ENCODE measurements at places on chromosomes 12 and 14.
A peak's percentile ranks its signal among the peaks of the same experiment; 100 is the strongest.

DNA sequence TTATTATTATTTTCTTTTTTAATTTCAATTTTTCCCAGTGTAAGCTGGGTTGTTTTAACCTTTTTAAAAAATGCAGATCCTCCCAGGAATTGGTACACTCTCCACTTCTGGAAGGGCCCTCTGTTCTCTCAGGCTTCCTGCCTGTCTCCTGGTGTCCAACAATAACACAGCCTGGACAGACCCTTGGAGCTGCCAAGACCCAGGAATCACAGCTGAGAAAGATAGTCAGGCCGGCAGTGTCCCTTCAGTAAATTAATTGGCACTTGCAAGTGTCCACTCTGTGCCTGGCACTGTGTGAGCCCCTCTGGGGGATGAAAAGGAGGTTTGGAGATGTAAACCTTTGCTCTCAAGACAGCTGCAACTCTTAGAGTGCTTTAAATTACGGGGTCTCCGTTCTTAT, 113.3 kb downstream of the SMOC1 start:
- DNase-seq, result no peak

GRCh38 chr12:76866151-76866567, 12.7 kb downstream of the CSRP2 start:
- DNase-seq, result no peak

- DNase-seq, result no peak
These were observed 2.8 kb upstream of the ALX1 start for GRCh38 chr12:85277191-85277590.

- DNase-seq, result no peak
These were observed 26.4 kb downstream of the RIMBP2 start for GRCh38 chr12:130689408-130690405.

DNA sequence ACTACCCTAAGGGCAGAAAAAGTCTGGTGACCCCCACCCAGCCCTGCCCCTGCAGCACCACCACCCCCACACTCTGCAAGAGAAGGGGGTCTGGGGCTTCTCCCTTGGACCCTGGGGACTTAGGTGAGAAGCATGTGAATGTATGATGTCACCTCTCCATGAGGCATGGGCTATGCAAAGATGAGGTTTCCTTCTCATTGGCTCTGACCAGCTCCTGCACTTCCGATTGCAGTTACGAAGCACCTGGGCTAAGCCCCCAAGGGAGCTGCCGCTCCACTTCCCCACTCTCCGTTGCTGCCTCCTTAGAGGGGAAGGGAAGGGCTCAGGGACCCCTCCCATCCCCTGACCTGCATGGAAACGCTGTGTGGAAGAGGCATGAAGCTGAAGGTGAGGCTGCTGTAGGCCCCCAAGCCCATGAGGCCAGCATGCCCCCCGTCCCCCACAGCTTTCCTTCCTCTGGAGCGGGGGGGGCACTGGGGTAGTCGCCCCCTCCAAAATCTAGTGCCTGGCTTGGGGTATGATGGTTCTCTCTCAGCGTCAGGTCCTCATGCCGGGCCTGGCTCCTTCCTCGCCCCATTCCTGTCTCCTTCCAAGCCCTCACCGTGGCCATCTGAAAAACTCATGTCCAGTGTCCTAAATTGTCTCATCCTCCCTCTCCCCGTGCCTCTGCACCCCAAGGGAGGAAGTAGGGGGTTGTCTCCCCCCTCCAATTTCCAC, 5.5 kb upstream of the DDX23 start:
- DNase-seq, result no peak

GRCh38 chr14:22753586-22753985, 12.9 kb upstream of the OXA1L start:
- DNase-seq, result no peak

GRCh38 chr14:99853206-99853605, 60.0 kb downstream of the EML1 start:
- no peak for DNase-seq

DNA sequence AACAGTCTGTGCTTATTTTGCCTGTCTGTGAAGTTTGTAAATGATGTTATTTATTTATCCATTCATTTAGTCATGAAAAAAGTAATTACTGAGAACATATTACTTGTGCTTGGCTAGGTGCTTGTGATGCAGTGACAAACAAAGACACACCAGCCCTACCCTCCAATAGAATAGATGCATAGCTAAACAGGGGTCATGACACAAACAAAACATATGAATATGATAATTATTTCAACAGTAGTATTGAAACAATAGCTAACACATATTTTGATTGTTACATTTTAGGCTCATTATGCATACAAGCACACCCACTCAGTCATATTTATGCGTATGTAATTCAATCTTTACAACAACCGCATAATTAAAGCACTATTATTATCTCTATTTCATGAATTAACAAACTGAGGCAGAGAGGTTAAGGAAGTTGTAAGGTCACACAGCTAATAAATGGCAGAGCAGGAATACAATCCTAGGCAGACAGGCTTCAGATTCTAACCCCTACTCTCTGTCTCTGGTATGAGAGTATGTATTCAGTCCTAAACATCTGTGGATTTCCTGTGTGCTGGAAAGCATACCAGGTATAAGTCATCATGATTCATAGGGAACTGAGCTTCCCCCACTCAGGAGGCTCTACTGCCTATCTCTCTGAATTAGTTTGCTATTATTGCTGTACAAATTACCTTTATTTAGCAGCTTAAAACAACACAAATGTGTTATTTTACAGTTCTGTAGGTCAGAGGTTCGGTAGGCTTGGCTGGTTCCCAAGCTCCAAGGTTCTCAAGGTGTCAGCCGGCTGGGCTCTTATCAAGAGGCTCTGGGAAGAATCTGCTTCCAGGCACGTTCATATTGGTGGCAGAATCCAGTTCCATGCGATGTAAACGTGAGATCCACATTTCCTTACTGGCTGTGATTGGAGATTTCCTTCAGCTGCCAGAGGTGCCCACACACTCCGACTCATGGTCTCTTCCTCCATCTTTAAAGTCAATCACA, 509.4 kb downstream of the GALC start:
- no peak for DNase-seq

- DNase-seq, result no peak
These were observed 35.2 kb downstream of the LGR5 start for GRCh38 chr12:71474791-71475190.

DNA sequence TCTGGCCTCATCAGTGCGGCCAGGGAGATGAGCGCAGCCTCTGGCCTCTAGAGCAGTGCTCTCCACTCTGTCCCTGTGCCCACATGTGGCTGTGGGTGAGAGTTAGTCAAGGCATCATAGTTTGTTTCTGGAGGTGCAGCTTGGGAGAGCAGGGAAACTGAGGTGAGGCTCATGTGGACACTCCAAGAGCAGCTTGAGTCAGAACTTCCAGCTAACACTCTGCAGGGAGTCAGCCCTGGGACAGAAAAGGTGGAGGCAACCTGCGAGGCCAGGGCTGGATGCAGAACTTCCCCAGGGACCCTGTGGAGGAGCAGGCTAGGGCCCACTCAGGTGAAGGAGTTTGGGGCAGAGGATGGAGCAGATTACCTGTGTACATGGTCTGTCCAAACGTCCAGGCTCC, 10.8 kb downstream of the ISCA2 start:
- DNase-seq, result no peak

DNA sequence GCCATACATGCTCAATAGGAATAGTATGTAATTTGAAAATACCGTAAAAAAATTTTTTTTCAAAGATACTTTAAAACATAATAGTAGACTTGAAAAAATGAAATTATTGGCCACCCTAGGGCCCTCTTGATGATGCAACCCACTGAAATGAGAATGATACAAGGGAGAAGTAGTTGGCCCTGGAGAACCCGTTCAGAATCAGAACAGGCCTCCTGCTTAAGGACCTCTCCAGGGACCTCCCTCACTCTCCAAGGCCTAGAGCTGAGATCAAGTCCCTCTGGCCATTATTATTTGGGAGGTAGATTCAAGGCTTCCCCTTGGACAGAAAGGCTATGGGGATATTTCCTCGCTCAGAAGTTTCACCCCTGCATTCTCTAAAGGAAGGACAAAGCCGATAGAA, 11.9 kb downstream of the LALBA start:
- DNase-seq, result no peak

- DNase-seq, result no peak
These were observed 26.7 kb downstream of the CLECL1 start for GRCh38 chr12:9706086-9706685.

GRCh38 chr14:104770851-104771272, 17.9 kb downstream of the SIVA1 start:
- no peak for DNase-seq

- DNase-seq, result no peak
These were observed 79.5 kb downstream of the DAAM1 start for GRCh38 chr14:59268011-59268410.

DNA sequence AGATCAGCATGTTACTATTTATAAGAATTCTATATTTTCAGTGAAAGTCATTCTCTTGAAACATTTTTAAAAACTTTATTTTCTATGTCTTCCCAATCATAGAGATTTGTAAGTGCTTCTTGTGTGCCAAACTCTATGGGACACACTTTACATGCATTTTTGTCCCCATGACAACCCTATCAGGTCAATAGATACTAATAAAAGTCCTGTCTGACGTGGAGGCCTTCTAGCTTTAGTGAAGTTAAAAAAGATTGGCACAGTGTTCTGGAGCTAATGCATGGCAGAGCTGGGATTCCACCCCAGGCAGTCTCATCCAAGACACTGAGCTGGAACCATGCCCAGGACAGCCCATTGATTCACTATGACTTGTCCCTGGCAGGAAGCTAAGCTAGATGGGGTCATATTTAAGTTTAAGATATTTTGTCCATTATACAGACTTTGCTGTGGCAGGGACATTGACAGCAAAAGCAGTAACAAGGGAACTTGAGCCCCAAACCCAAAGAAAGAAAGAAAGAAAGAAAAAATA, 28.1 kb downstream of the TTC6 start:
- peak; percentile 61 for DNase-seq

GRCh38 chr14:50734950-50735695, 67.0 kb upstream of the SAV1 start:
- DNase-seq, result no peak

GRCh38 chr12:19130224-19131024, 891 bp downstream of the PLEKHA5 start:
- DNase-seq, result no peak

GRCh38 chr12:58877243-58877743, 43.0 kb downstream of the LRIG3 start:
- DNase-seq, result peak; percentile 28

DNA sequence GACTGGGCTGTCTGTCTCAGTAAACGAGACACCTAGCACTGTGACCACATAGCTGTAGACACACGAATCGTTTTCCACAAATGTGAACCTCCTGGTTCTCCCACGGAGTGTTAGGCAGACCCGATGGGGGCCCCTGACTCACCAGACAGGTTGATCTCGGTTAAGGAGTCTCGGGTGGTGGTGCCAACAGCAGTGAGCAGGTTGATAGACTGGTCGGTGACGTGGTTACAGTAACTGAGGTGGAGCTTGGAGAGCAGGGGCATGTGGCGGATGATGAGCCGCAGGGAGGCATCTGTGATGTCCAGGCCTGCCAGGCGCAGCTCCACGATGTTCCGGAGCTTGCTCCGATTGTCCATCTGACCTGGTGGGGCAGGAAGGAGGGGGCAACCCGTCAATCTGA, 39.8 kb downstream of the RNF34 start:
- no peak for DNase-seq

GRCh38 chr12:10235761-10236631, 23.3 kb downstream of the GABARAPL1 start:
- DNase-seq, result no peak

DNA sequence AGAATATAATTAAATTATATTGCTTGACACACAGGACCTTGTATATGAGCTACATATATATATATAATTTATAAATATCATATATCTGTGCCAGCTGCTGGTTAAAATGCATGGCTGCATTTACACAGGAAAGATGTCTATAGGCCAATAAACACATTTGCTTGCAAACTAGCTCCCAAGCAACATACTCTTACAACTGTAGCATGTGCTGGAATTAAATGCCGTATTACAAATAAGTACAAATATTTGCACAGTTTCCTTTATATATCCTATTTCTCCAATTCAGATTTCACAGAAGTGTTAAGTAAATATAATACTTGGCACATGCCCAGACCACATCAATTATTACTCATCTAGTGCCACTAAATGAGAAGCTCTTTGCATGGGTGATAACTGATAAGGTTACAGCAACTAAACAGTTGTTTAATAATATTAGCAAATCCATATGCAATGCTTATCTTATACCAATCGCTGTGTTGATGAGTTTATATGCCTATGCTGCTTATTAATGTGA, 66.7 kb upstream of the E2F7 start:
- no peak for DNase-seq

DNA sequence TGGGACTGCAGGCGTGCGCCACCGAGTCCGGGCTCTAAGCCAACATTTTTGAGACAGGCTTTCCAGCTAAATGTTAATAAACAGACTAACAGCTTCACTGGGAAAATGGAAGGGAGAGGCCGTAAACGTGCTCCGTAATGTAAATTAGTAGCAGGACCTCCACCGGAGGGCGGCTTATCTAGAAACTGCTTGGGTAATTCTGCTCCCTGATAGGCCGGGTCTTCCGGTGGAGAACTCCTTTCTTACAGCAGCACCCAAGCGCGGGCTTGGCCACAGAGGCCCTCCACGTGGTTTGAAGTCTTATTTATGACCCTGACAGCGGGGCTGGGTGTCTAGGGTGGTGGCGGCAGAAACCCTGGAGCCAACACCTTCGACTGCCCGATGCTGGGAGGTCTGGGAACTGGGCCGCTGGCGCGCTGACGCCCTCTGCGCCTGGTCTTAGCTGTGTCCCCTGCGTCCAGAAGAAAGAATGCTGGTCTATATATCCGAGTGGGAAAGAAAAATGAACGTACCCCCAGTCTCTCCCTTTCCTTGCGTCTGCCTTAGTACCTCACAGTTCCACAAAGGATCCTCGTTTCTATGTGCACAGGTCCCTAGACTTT, 1.7 kb downstream of the DPPA3 start:
- no peak for DNase-seq

DNA sequence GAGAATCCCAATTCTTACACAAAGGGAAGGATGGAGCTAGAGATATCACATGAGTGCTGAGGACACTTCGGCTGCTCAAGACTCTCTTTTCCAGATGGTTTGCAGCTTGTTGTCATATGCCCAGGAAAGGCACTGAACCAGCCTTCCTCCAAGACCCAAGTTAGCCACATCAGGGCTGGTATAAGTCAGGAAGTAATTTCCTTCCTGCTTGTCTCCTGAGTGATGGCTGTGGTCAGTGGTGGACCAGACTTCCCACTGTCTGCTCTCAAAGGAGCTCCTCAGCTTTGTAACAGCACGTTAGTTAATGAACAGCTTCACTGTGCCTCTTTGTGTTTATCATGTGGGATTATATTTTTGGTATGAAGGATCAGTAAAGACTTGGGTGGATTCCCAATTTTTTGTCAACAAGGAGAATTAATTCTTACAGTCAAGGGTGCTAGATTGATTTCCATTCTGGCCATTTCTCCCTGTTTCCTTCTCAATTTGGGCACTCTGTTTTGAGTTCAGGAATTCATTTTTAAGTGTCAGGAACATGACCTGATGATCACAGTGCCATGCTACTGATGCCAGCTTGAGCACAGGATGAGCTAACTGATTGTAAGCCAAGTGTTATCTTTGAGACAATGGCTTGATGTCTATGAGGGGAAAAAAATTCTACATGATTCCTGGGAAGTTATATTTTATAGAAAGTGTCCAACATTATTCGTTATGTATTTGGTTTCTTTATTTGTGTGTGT, 145.8 kb downstream of the GCH1 start:
- no peak for DNase-seq

- no peak for DNase-seq
These were observed 7.6 kb upstream of the NR4A1 start for GRCh38 chr12:52043386-52044212.

Measured in GM04504 (cell line).